GM12892 (cell line): ENCODE measurements at places on chromosomes 6 and 20.

- no peak for DNase-seq
Observed at GRCh38 chr6:84536885-84537638, 227.3 kb downstream of the TBX18 start.

DNA sequence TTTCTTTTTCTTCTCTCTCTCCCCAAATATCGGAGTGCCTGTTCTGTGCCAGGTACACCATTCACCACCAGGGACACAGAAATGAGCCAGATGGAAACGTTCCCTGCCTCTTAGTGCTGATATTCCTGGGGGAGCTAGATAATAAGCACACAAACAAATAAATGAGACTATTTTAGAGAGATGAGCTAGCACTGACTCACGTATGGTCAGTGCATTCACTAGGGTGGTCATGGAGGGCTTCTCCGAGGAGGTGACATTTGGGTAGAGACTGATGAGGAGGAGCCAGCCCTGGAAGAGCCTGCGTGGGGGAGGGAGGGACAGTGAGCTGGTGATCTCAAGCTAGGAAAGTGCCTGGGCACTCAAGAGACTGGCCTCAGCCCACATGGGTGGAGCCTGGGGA, 252.3 kb upstream of the KCNG1 start:
- DNase-seq = no peak

GRCh38 chr20:20743511-20744169, 31.2 kb upstream of the RALGAPA2 start:
- DNase-seq = no peak

GRCh38 chr20:63626424-63627128, at the start of gene GMEB2:
GMEB2 (minus strand) TSS chr20:63627101; CDS start chr20:63619397, 7,704 bp downstream.
- peak; percentile 86 for DNase-seq

GRCh38 chr6:17388365-17388764, 5.0 kb upstream of the CAP2 start:
- DNase-seq = no peak

DNA sequence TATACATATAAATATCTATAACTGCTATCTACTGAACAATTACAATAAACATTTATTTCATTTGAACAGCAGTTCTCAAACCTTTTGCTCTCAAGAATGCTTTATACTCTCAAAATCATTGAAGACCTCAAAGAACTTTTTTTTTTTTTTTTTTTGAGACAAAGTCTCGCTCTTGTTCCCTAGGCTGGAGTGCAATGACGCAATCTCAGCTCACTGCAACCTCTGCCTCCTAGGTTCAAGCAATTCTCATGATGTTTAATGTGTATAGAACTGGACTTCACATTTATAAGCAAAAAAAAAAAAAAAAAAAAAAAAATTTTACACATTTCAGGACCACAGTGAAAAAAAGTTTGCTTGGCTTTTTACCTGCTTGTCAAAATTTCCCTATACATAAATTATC, 11.7 kb downstream of the UBE2V1 start:
- no peak for DNase-seq

GRCh38 chr6:158060455-158061360, 79.0 kb downstream of the SYNJ2 start:
- no peak for DNase-seq

GRCh38 chr6:21003780-21004541, 469.7 kb downstream of the CDKAL1 start:
- no peak for DNase-seq

DNA sequence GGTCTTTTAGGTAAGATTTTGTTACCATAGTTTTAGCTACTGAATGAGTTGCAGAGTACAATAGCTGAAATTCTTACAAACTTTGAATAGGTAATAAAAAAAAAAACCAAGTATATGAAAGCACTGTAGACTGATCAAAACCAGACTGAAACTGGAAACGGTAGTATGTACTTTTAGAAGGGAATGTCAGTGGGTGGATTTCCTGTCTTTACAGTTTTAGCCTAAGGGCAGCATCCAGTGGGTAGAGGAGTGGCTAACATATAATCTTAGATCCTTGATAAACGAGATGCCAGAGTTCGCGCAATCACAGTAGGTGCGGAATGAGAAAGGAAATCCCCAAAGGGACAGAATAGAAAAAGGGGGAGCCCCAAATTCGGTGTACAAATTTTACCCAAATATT, 385.9 kb upstream of the RUNX2 start:
- DNase-seq = no peak

- no peak for DNase-seq
Observed at GRCh38 chr20:21569586-21569985, 55.7 kb upstream of the NKX2-2 start.

DNA sequence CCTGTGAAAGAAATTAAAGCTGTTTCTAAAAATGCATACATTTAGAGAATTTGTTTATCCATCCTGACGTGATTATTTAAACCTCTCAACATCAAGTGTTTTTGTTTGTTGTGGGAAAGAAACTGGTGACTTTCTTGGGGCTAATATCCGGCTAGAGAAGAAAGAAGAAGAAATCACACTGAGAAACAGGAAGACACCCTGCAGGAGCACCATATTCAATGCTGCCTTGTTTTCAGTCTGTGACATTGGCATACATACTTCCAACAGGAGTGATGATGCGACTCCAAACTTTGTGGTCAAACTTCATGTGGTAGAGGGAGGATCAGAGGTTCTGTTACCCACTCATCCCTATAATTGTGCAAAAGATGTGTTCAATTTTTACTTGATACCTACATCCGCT, 997.6 kb upstream of the CITED2 start:
- DNase-seq = no peak

GRCh38 chr6:31718265-31718664, 3.1 kb downstream of the LY6G6D start:
- no peak for DNase-seq

GRCh38 chr6:95998133-95998532, 17.6 kb upstream of the FUT9 start:
- DNase-seq = no peak

- no peak for DNase-seq
Observed at GRCh38 chr6:160812097-160812496, 110.1 kb downstream of the PLG start.

DNA sequence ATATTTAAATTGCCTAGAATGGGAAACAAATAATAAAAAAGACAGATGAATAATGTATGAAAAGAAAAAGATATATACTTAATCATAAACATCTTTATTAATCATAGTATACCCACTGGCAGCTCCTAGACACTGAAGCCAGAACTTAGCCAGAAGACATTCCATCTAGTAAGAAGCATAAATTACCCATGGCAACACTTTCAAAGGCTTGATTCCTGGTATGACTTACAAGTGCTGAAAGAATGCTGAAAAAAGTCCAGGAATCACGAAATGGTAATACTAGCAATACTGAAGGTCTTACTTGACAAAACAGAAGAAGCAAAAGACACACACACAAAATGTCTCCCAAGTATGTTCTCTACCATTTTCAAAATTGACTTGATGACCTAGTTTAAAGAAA, 38.0 kb downstream of the RWDD2A start:
- no peak for DNase-seq

DNA sequence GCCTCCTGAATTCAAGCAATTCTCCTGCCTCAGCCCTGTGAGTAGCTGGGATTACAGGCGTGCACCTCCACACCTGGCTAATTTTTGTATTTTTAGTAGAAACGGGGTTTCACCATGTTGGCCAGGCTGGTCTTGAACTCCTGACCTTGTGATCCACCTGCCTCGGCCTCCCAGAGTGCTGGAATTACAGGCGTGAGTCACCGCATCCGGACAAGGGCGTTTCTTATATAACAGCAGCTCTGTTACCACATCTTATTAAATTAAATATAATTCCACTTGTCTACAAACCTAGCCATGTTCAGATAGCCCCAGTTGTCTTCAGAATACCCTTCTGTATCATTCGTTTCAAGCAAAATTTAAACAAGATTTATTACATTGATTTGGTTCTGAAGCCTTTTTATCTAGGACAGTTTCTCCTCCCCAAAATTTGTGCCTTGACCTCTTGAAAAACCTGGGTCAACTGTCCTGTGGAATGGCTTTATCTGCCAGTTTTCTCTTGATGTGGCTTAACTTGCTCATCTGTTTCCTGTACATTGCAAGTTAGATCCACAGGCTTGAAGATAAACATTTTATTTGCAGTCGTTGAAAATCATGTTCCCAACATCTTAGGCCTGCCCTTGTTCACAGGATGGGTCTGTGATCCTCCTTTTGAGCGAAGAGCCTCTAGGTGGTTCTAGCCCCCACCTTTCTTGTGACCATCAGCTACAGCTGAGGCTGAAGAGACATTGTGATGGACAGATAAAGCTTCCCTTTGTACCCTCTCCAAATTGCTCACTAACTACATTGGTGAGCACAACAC, 132.2 kb downstream of the ARID1B start:
- no peak for DNase-seq

DNA sequence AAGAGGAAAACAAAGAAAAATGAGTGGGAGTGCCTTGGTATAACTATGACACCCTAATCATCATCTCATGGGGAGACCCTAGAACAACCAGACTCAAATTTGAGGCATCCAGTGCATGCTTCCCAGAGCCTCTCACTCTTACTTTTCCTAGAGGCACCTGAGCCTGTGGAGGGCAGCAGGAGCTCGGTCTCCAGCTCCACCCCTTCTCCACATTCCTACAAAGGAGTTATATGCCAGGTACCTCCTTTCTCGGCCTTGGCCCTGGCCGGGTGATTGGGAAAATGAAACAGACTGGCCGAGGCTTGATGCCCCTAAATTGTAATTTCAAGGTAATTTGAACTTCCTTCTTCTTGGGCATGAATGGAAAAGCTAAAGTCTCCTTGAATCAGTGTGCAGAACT, 761.2 kb upstream of the CHD6 start:
- DNase-seq = no peak

DNA sequence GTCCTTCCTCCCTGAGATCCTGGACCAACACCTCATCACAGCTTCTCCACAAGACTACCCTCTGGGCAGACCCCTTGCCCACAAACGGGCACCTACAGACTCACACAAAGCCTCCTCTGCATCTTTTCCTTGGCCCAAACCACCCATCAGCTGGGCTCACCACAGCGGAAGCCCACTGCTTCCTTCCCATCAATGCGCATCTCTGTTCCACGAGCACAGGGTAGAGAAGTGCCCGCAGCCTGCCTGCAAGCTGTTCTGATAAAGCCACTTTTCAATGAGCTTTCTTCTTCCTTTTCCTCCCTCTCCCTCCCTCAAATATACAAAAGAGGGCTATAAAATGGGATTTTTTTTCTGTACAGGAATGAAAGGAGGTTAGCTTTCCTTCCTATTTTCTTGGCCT, 111.2 kb downstream of the NFATC2 start:
- DNase-seq = no peak

- no peak for DNase-seq
Observed at GRCh38 chr20:24960861-24961260, 11.8 kb downstream of the CST7 start.

DNA sequence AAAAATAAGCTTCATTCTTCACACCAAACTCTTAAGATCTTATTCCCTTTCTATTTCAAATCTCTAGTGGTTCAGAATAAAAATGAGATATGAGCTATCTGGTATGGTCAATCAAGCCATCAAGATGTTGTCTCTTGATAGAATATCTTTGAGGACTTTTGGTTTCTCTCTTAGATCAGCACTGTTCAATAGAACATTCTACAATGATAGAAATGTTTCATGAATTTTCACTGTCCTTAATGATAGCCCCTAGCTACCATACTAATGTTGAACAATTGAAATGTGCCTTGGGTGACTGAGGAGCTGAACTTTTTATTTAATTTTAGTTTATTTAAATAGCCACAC, 24.1 kb upstream of the HINT3 start:
- DNase-seq = no peak

- DNase-seq = no peak
Observed at GRCh38 chr6:155387481-155387880, 68.2 kb downstream of the NOX3 start.

DNA sequence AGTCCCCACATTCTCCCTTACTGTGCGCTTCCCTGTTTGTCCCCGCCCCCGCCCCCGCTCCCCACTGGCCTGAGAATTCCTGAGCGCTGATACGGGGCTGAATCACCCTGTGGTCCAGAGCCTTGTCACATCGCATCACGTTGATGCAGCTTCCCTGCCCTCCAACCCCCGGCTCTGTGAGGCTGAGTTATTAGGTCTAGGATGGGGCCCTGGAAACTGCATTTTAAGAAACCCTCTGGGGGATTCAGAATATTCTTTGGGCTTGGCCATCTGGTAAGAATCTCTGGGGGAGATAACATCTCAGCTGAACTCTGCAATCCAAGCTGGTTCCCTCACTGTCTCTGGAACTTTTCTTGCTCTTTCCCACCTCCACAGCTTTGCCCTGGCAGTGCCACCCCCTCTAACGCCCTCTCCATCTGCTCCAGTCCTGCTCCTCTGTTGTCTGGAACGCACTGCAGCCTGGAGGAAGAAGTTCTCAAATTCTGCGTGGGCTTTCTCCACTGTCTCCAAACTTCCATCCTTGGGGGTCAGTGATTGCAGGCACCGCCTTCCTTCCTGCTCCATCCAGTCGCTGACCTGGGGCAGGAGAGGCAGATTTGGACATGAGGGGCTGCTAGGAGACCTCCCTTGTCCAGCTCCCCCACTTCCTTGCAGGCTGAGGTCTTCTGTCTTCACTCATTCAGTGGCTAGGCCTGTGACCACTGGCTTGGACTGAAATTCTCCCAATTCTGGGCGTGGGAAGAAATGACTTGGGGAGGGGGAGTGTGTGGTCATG, 42.6 kb downstream of the KIAA1755 start:
- no peak for DNase-seq

- no peak for DNase-seq
Observed at GRCh38 chr6:29828471-29828797, 809 bp downstream of the HLA-G start.

- DNase-seq = no peak
Observed at GRCh38 chr6:45844986-45845385, 170.7 kb downstream of the CLIC5 start.

DNA sequence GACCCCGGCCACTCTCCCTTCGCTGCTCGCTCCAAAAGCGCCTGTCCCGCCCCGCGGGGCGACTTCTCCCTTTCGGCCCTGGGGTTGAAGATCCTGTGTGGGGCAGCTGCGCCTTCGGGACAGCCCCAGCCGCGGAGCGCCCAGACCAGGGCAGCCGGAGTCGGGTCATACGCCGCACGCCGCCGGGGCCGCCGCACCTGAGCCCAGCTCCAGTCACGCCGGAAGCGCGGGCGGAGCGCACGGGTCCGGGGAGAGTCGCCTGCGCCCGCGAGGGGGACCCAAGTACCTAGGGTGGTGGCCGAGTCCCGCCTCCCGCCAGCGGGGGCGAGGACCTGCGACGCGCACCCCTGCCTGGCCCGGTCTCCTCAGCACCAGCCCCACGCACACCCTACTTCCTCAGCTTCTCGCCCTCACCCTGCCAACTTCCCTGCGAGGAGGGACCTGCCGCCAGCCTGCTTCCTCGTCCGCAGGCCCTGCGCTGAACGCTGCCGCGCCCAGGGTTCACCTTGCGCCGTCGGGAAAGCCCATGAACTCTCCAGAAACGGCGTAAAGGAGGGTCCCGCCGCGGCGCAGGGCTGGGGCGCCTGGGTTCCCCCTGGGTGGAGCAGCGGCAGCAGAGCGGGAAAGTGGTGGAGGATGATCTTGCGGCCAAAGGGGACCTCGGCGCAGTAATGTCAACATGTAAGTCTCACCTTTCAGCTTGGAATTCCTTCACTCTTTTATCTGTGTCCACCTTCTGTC, at the start of gene ADGRG6:
Gene ADGRG6, plus strand, starts transcription at position 357 of the 741 bp plus-strand sequence. Its CDS starts 323 bp downstream, at position 680.
- peak; percentile 20 for DNase-seq
